Stromal cell of bone marrow (primary cell): ENCODE measurements at places on chromosomes 1 and 21.

- DNase-seq: peak; percentile 79
Measured at GRCh38 chr1:60972841-60973364, 109.5 kb upstream of the NFIA start.

DNA sequence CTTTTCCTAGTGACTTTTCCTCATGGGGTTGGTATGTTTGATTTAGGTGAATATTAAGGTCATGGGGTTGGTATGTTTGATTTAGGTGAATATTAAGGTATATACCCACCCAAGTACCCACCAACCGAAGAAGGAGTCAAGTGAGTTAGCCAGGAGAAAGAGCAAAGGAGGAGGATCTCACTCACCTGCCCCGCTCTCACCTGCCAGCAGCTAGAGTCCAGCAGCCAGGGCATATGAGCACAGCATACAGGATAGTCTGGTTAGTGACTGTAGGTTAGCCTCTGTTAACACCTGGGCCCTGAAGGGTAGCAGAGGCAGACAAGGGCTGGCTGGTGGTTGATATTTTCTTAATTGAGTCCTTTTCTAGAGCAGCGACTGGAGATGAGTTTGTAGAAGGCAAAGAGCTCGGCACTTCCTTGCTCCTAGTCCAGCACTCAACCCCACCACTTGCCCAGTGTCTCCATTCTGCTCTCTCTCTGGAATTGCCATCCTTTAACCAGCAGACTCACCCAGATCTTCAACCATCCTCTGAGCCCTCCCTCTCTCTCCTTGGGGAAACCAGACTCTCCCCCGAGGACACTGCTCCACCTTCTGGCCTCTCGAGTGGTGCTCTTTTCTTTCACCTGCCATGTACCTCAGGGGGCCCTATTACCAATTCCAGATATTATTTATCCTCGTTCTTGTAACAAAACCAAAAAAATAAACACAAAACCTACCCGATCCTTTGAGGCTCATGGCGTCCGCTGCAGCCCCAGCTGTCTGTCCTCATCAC is 16.3 kb upstream of the DESI2 start:
- DNase-seq: no peak

- DNase-seq: no peak
Measured at GRCh38 chr1:45443580-45444446, 47.1 kb downstream of the TESK2 start.

- no peak for DNase-seq
Measured at GRCh38 chr1:147717706-147718097, 42.7 kb downstream of the GJA5 start.

DNA sequence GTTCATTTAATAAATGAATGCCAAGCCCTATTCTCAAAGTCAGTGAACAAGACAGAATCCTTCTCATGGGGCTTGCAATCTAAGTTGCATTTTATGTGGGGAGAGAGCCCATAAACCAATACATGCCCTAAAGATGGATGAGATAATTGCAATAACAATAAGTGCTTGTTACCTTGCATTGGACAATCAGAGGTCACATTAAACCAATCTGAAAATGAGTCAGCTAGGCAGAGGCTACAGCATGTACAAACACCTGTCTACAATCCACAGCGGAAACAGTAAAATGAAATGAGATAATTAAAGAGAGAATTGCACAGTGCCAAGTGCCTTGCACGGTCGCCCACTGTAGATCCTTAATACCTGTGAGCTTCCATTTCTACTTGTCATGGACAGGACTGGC is 7.4 kb upstream of the IGFN1 start:
- DNase-seq: no peak

DNA sequence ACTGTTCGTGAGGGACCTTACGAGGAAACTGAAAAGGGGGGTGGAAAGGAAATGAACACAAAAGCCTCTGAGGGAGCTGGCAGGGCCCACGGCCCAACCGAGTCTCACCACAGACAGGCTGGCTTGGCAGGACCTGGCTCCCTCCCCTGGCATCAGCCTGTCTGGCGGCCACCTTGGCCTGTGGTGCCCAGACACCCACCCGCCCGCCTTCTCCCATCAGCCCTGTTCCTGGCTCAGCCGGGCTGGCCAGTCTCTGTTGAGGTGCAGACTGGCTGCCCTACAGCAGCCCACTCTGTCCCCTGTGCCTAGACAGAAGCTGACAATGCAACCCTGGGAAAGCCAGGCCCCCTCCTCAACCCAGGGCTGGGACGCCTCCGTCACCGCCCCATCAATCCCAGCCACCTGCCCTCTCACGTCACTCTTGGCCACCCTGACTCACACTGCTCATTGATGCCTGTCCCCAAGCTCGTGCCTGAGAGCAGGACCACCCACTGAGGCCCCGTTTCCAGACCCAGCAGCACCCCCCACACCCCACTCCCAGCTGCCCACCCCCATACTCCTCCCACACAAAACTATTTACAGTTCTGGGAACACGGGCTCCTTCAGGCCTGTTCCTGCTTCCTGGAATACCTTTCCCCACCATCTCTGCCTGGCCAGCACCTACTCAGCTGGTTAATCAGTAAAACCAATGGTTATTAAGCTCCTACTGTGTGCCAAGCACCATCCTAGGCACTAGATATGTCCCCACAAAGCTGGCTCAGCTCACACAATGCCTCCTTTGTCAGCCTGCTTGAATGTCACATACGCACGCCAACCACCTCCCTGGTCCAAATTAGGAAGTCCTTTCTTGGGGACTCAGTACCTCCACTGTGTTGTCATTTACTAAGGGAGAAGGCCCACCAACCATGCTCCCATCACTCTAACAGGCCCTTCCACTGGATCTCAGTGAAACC is 22.7 kb downstream of the SDC3 start:
- no peak for DNase-seq

DNA sequence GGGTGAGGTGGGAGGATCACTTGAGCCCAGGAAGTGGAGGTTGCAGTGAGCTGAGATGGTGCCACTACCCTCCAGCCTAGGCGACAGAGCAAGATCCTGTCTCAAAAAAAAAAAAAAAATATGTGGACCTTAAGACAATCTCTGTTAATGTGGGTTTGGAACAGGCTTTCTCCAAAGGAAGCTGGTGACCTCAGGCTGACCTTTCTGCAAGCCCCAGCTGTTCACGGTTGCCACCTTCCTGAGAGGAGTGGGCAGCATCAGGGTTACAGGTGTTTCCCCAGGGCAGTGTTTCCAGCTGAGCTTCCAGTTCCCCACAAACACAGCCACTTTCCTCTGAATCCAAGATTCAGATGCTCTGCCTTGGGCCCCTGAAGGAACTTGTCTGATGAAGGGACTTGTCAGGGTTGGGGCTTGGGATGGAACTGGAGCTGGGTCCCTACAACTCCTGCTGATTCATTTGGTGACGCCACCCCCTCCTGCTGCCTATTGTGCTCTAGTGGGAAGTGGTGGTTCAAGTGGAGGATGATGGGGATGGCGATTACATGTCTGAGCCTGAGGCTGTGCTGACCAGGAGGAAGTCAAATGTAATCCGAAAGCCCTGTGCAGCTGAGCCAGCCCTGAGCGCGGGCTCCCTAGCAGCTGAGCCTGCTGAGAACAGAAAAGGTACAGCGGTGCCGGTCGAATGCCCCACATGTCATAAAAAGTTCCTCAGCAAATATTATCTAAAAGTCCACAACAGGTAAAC is 1.9 kb downstream of the ZBTB48 start:
- DNase-seq: no peak

DNA sequence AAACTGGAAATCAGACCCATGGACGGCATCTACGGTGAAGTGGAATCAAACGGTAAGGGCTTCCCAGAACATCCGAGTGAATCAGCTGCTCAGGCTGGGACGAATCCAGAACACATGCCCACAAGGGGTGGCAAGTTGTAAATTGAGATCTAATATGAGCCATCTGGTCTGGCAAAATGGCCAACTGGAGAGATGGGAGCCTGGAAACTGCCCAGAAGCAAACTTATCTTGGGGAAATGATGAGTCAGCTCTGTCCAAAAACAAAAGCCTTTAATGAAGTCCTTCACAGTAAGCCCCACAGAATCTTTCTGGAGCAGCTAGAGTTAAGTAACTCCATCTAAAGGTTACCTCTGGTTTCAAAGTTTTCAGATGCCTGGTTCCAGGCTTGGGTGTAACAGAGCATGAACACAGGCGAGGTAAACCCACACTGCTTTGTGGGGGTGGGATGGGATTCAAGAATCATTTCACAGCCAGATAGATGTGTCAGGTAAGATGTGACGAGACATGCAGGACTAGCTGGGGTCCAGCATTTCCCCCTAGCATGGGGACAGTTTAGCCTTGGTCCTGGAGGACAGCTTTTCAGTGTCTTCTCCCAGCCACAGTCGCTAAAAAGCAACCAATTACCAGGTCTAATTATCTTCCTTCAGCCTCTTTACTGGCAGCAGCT is 10.5 kb upstream of the SRP9 start:
- DNase-seq: peak; percentile 97

DNA sequence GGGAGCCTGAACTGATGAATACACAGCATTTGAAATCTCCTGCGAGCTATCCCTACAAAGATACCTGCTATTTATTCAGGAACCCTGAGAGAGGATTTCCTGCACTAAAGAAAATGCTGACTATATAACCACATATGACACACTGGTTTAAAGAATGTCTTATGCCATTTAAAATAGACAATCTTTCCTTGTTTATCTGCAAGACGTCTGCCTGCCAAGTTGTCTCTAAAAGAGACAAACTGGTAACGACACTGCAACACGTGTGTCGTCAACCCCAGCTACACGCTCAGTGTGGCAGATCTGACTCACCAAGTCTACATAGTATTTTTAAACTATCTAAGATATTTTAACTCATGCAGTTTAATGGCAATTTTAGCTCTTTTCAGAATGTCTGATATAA is 42.7 kb downstream of the APP start:
- DNase-seq: peak; percentile 35

GRCh38 chr1:90309806-90310205 is 314.9 kb downstream of the ZNF326 start:
- DNase-seq: no peak

DNA sequence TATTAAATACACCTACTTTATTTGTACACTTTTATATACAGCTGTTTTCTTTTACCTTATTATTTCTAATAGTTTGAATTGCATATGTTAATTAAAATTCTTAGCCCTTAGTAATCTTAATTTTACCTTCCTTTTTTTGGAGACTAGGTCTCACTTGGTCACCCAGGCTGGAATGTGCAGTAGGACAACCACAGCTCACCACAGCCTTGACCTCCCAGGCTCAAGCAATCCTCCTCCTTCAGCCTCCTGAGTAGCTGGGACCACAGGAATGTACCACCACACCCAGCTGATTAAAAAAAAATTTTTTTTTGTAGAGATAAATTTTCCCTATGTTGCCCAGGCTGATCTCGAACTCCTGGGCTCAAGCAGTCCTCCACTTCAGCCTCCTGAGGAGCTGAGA is 15.0 kb upstream of the SDC3 start:
- no peak for DNase-seq

- DNase-seq: no peak
Measured at GRCh38 chr21:33841561-33841960, 74.0 kb downstream of the ATP5PO start.

GRCh38 chr1:154901591-154901990 is 31.5 kb upstream of the KCNN3 start:
- DNase-seq: no peak

DNA sequence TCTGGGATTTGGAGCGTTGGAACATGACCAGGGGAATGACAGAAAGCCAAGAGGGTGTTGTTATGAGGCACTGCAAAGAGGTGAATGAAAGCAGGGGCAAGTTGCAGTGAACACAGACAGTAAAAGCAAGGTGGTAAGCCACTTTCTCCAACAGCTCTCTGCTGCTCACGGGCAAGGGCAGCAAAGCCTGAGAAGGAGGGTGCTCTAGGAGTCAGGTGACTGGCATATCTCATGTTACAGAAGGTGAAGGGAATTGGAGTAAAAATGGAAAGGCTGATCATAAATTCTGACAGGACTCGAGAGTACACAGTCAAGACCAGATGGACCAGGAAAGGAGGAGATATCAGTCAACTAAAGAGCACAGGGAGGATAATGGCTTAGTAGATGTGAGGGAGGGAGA is 14.5 kb downstream of the VAV3 start:
- DNase-seq: no peak

DNA sequence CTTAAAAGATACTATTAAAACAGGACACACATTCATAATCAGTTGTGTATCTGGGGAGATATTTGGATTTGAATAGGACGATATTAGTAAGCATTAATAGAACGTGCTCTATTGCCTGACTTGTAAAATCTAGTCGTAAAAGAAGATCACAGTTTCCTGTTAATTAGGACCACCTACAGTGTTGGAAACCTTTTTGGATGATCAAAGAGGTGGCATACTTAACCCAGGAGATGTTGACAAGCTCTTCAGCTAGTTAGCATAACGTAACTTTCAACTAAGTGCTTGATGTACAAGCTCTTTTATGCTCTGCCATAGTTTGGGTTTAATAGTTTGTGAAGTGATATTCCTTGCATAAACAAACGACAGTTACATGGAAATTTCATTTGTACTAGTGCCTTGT is 293.3 kb upstream of the NR5A2 start:
- DNase-seq: no peak

- DNase-seq: no peak
Measured at GRCh38 chr1:230334447-230334837, 91.7 kb downstream of the PGBD5 start.

DNA sequence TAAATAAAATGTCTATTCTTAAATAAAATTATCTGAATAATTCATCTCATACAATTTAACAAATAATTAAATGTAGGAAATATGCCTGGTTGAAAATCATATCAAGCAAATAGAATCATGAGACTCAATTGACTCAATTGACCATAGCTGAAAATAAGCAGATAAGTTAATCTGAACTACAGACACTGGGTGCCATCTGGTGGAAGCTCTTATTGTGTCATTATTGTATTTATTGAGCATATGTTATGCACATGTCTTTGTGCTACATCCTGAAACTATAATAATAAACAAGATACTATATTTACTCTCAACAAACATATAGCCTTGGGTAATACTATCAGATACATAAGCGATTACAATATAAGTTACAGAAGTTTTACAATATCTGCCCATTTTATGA is 41.0 kb downstream of the BRINP3 start:
- no peak for DNase-seq

- DNase-seq: no peak
Measured at GRCh38 chr21:28317177-28317950, 675.3 kb downstream of the LTN1 start.
